ENCODE measurements at places on chromosomes 12 and 14. TPM values are rescaled to one million over a fixed set of nuclear protein-coding genes. Genes with fewer than 3 reads are reported as not detected.

- H3K27me3 ChIP-seq, result no peaks in the 10 kb centered on the region
- no peak for DNase-seq
- H3K4me3 ChIP-seq, result no peak overlapping the region
- H3K36me3 ChIP-seq, result no peaks in the 10 kb centered on the region
- H3K27ac ChIP-seq, result no peak overlapping the region
These were observed 3.8 kb downstream of the OSBPL8 start for GRCh38 chr12:76555797-76556196.

DNA sequence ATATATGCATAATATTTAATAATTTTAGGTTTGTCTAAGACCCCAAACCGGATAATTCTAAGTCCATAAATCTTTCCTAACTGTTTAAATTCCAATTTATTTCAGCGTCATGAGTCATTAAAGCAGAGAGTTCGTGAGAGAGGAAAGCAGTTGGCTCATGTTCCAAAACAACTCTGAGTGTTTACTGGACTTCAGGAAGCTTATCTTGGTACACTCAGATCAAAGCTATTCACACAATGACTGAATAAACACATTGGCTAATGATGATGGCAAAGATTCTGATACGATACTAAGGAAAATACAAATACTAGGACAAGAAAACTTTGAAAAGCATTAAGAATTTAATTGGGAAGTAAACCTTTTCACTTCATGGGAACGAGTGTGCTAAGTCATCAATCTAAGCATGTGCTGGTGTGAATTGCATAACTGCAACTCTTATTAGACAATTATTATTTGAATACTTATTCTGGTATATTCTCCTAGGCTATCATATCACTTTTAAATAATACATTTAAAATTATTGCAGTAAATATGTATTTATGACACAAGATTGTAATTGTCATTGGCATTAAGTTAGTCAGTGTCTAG lies 34.8 kb upstream of the CLEC14A start:
- H3K4me3 ChIP-seq, result no peak overlapping the region
- no peak overlapping the region for H3K27ac ChIP-seq
- H3K27me3 ChIP-seq, result no peaks in the 10 kb centered on the region
- DNase-seq, result no peak
- no peaks in the 10 kb centered on the region for H3K4me1 ChIP-seq
- no peaks in the 10 kb centered on the region for H3K36me3 ChIP-seq

GRCh38 chr14:39939023-39939422 lies 506.8 kb upstream of the FBXO33 start:
- no peak overlapping the region for H3K27ac ChIP-seq
- H3K4me3 ChIP-seq, result no peak overlapping the region
- DNase-seq, result no peak
- no peaks in the 10 kb centered on the region for H3K4me1 ChIP-seq

DNA sequence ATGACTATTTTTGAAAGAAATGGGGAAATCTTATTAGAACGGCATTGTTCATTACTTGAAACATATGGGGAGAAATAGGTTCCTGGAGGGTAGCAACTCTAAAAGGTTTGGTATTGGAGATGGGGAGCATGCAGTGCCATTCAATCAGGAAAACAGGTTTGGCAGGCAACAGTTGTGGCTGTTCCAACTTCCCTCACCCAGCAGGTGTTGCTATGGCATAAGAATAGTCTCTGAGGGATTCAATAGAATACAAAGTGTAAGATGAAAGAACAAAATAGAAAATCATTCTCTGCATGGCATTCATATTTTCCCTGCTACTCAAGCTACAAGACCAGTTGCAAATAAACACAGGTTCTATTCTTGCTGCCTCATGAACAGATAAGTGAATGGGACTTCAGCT lies 393.3 kb upstream of the RPL10L start:
- DNase-seq, result no peak
- no peaks in the 10 kb centered on the region for H3K4me1 ChIP-seq
- H3K4me3 ChIP-seq, result no peak overlapping the region
- no peaks in the 10 kb centered on the region for H3K36me3 ChIP-seq
- H3K27ac ChIP-seq, result no peak overlapping the region

Gene TPH2
- total RNA-seq, result not detected

Gene RASAL1
- 1.3 TPM for total RNA-seq

Gene OR4E1
- total RNA-seq, result not detected

Gene SERPINA3
- 88.7 TPM for total RNA-seq

Gene MDM1
- total RNA-seq, result 18.7 TPM
